ENCODE measurements at places on chromosomes 5 and 9.

GRCh38 chr5:39633057-39633456 lies 208.3 kb upstream of the DAB2 start:
- no peak for DNase-seq

- DNase-seq = no peak
Measured at GRCh38 chr5:113660706-113661250, 147.3 kb downstream of the YTHDC2 start.

GRCh38 chr9:34127035-34127948 lies 794 bp upstream of the DCAF12 start:
- DNase-seq = peak; percentile 4

DNA sequence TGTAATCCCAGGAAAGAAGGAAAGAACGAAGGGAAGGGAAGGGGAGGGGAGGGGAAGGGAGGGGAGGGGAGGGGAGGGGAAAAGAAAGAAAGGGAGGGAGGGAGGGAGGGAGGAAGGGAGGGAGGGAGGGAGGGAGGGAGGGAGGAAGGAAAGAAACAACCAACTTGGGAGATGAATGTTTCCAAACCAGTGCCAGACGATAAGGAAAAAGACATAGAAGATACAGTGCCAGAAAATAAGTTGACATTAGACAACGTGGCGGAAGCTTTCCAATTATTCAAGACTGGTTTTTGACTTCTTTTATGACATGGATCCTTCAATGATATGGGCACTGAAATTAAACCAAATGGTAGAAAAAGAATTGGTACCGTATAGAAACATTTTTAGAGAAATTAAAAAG lies 181.2 kb upstream of the POU5F2 start:
- no peak for DNase-seq

GRCh38 chr5:67156976-67157583 lies 39.5 kb downstream of the CD180 start:
- no peak for DNase-seq

DNA sequence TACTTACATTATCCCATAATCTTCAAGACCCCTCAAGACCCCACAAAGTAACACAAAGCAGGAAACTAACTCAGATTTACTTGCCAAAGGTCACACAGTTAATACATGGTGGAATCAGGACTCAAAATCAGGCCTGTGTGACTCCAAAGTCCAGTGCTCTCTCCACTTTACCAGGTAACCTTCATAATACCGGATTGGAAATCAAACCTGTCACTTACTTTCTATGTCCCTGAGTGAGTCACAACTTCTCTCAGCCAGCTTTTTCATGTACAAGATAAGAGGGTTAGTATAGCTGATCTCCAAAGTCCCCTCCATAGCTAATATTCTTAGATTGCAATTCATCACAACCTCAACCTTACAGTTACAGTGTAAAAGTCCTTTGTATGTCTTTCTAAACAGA lies 17.1 kb downstream of the STRBP start:
- no peak for DNase-seq

DNA sequence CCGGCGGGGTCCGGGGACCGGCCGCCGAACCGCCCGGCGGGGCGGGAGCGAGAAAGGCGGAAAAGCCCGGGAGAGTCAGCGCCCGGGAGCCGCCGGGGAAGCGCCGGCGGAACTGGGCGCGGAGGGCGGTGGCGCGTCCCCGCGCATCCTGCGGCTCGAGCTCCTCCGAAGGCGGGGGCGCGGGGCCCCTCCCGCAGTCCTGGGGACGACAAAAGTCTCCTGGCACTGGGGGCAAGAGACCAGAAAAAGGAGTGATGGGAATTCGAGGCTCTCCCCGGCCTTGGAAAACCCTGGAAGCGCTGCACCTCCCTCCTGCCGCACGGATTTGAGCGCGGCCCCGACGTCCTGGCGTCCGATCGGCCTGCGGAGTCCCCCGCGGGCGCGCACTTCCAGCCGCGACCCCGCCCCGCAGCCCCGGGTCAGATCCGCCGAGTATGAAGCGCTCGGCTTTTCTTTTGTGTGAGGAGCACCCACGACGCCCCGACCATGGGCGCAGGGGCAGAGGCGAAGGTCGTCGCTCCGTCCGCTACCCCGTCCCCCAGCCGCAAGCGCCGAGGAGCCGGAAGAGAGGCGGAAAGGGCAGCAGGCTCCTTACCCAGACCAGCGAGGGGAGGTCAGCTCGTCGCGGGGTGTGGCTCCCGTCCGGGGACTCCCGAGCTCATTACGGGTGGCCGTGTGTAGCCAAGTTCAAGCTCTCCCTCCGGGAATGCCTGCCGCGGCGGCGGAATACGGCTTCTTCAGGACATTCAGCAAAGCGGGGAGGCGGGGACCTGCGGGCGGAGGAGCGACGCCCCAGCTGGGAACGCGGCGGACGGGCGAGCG lies at the start of gene EPB41L4A:
EPB41L4A (minus strand) TSS at position 114 of the 822 bp plus-strand sequence. CDS start 238 bp downstream, outside the sequence.
- DNase-seq = peak; percentile 50

GRCh38 chr5:90866915-90867731 lies 308.5 kb downstream of the ADGRV1 start:
- no peak for DNase-seq

DNA sequence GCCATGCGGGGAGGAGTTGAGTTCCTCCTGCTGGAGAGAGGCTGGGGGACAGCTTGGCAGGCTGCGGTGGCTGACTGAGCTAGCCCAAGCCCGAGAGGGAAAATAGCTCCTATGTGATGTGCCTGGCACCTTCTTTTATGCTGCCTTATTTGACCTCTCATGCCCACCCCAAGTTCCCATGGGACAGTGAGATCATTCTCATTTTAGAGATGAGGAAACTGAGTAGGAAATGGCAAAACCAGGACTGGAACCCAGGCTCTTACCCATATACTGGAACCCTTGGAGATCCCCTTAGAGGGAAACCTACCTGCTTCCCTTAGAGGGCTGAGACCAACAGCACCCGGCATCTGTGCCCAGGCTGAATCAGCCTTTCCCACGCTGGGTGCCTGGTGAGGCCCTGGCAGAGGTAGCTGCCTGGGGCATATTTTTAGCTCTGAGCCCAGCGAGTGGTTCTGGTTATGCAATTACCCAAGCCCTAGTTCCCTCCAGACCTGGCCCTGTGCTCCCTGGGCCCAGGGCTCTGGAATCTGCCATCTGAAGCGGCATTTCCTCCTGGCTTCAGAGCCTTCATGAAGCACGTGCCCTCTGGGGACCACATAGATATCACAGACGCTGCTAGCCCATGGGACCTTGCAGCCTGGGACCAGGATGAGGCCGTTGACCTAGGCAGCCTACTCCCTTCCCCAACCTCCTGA lies 23.6 kb downstream of the COL27A1 start:
- DNase-seq = no peak

GRCh38 chr9:33265211-33265865 lies 489 bp downstream of the CHMP5 start:
- no peak for DNase-seq

GRCh38 chr9:134928436-134929192 lies 10.9 kb upstream of the FCN1 start:
- no peak for DNase-seq

- no peak for DNase-seq
Measured at GRCh38 chr5:93163010-93163663, 417.9 kb downstream of the NR2F1-AS1 start.

DNA sequence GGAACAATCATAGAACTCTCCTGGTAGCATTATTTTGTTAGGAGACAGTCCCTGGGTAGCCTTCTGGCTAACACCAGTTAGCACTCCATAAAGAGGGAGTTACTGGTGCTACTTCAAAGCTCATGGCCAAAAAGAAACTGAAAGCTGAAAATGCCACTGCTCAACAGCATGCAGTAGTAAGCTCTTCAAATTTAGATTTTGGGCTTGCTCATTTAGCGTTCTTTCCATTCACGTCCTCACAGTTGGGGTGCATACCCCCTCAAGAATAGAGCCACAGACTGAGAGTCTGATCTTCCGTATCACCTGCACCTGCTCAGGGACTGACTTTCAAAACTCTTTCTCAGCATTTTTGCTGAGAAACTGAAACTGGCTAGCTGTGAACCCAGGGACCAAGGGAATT lies 24.7 kb downstream of the NTRK2 start:
- no peak for DNase-seq

GRCh38 chr5:6041977-6042550 lies 336.3 kb downstream of the MED10 start:
- DNase-seq = no peak

DNA sequence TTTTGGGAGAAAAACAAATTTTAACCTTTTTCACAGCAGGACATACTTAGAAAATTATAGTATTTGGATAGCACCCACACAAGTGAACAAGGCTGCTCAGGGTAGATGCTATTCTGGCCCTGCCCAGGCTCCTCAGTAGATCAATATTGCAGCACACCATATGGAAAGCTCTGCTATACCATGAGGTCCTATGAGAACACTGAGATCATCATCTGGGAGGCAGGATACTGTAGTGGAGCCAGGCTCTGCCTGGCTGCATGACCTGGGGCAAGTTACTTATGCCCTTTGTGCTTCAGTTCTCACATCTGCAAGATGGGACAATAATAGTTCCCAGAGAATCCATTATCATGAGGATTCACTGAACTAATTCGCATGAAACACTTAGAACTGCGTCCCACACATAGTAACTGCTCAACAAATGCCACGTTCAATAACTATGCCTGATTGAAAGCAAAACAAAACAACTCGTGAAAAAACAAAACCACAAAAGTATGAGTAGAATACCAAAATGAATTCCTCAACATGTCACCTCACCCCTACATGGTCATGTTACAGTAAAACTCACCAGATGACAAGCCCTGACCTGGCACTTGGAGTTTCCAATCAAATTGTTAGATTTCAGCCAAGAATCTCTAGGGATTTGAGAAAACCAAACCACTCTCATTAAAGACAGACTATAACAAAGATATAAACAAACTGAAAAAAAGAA lies 31.9 kb downstream of the ARSB start:
- DNase-seq = no peak

GRCh38 chr5:68894673-68895072 lies 199.1 kb upstream of the SLC30A5 start:
- no peak for DNase-seq

DNA sequence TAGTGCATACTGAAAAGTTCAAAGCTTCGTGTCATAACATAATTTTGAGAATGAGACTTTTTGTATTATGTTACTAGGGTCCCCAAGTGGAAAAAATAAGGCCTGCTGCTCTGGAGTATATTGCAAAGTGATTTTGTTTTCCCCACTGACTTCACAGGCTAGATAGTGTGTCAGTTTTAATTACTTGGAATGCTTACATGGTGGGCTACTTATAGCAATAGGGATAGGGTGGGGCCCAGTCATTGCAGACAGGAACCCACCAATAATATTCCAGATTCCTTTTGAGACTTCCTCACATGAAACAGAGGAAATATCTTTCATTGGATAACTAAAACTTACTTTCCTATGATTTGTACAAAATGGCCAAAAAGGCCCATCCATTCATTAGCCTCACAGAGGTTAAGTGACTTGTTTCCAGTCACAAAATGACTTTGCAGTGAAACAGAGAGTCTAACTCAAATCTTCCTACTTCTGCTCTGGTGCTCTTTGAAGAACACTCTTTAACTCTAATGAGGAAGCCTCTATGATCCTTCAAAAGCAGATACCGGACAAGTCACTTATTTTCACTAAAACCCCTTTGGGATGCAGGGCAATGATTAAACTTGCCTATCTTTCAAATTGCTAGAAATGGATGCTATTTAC lies 16.2 kb upstream of the MEF2C start:
- DNase-seq = no peak

DNA sequence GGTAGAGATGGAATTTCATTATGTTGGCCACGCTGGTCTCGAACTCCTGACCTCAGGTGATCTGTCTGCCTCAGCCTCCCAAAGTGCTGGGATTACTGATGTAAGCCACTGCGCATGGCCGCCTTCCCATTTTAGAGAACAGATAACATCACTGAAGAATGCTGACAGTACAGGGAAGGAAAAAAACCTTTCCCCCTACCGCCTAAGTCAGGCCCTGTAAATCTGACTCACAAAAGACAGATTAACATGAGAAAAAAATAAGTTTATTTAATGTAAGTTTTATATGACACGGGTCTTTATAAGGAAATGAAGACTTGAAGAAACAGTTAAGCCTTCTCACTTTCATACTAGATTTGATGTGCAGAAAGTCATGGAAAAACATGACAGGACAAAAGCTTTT lies 227.2 kb upstream of the ZNF608 start:
- DNase-seq = no peak

DNA sequence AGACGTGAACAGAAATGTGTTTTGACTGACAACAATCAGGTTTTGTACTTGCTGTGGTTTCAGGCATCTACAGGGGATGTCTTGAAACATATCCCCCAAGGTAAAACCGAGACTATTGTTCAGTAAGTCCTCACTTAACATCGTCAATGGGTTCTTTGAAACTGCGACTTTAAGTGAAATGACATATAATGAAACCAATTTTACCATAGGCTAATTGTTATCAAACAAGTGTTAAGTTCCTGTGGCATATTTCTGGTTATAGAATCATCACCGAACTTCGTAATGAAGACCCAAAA lies 16.4 kb upstream of the OMD start:
- no peak for DNase-seq

GRCh38 chr9:7177383-7177782 lies 419.6 kb downstream of the KDM4C start:
- DNase-seq = no peak

GRCh38 chr5:14175381-14175780 lies 32.2 kb downstream of the TRIO start:
- no peak for DNase-seq

DNA sequence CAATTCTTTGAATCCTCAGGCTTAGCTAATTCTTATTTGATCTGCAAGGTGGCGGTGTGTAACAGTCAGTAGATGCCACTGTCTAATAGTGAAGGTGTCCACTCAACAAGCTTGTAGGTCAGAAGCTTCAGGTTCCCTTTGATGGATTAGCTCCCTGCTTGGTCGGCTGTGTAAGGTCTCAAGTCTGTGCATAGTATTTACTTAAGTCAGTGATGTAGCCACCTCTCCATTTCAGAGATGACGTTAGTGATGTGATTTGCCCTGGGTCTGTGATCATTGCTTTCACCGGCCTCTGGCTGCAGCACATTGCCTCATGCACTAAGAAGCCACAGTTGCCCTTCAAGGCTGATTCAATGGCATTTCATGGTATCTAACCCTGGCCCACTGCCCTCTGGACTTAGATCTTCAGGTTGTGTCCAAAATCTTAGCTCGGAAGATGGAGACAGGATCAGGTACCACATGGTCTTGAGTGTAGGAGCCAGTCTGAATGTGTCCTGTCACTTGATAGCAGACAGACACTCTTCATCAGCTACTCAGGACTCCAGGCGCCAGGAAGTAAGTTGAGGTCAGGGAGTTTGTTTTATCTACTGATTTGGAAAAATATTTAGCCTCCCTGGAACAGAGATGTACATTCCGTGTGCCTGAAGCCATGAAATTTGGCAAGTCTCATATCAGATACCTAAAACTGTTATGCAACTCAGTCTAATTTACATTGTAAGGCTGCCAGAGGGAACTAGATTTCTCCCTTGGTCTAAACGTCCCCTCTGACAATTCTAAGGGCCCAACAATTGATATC lies 42.9 kb downstream of the SUB1 start:
- no peak for DNase-seq

- DNase-seq = peak; percentile 76
Measured at GRCh38 chr9:136267261-136268111, 21.9 kb upstream of the QSOX2 start.

DNA sequence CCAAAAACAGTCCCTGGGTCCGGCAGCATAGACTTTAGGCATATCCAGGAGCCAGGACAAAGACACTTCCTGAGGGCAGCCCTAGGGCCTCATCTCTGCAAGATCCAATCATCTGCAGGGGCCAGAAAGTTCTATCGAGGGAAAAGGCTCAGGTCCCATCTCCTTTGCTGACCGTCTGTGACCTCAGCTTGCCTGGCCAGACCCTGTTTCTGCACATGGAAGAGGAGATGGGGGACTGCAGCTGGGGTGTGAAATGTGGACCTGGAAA lies 51.0 kb upstream of the FCN1 start:
- no peak for DNase-seq

- DNase-seq = no peak
Measured at GRCh38 chr5:131754363-131754762, 42.5 kb downstream of the FNIP1 start.

Measured in neural crest cell (in vitro differentiated cells).